ENCODE measurements at places on chromosomes 3 and 15.

DNA sequence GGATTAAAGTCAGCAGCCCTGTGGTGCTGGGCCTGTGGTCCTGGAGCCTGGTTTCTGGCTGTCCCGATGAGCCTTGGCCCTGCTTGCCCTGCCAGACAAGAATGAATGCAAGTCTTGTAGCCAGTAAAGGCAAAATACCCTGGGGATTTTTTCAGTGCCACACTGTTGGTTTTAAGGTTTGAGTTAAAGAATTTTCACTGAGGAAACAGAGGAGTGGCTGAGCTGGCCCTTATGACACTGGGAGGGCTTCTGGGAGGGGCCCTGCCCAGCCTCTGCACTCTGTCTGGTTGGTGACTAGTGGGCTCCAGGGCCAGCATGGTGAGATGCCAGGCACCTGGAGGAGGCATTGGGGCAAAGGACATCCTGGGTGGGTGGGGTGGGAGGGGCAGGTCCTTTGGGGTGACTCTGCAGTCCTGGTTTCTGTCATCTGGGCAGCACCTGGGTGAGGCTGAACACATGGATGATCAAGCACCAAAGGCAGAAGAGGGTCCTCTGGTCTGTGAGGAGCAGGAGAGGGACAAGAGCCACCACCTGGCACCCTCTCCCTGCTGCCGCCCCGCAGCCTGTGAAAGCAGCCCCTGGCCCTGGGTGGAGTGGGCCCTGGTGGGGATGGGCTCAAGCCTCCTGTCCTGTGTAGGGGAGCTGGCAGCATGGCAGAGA is 12.5 kb upstream of the PLA2G4E start:
- DNase-seq, result no peak

- DNase-seq, result no peak
Measured at GRCh38 chr15:78999636-79000035, 54.8 kb upstream of the CTSH start.

DNA sequence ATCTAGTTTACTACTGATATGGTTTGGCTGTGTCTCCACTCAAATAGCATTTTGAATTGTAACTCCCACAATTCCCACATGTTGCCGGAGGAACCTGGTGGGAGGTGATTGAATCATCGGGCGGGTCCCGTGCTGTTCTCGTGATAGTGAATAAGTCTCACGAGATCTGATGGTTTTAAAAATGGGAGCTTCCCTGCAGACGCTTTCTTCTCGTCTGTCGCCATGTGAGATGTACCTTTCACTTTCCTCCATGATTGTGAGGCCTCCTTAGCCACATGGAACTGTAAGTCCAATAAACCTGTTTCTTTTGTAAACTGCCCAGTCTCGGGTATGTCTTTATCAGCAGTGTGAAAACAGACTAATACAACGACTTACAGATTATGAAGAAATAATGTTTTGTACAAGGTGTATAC is 35.6 kb upstream of the PYDC2 start:
- DNase-seq, result no peak

GRCh38 chr3:99500485-99500884 is 137.9 kb upstream of the COL8A1 start:
- DNase-seq, result no peak

DNA sequence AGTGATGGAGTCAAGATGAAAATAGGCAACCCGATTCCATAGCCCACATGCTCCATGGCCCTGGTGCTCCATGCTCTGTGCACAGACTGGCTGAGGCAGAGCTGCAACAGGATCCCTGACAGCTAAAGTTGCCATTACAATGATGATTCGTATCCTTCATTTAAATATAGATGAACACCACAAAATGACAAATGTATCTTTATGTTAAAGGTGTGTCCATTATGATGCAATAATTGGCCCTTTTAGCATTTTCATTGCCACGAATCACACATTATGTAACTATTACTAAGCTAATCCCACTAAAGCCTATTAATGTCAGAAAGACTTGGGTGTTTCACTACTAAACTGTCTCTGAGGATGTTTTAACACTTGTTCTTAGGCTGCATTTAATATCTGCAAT is 270.2 kb upstream of the THBS1 start:
- no peak for DNase-seq

DNA sequence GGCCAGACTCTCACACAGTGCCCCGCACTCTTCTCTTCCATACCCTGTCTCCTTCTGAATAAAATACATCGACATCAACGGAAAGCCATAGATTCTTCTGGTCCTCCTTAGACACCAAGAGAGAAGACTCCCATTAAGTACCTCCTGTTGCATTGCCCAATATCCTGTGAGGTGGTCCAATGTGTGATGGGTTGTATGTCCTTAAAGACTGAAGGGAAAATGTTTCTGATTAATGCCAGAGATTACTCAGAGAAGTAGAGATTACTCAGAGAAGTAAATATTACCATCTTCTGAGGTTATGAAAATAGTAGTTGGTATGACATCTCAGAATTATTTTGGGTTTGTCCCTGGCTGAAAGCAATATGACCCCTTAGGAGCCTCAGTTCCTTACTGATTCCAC is 60.8 kb upstream of the GALNT15 start:
- DNase-seq, result no peak

- DNase-seq, result no peak
Measured at GRCh38 chr15:75583701-75584100, 4.6 kb upstream of the PTPN9 start.
